ENCODE measurements at places on chromosomes 5 and 9. TPM values are rescaled to one million over a fixed set of nuclear protein-coding genes. Genes with fewer than 3 reads are reported as not detected.

Gene DAPK1
- total RNA-seq = 33.3 TPM

Gene PCDHGA5
- total RNA-seq = 0.61 TPM

Gene FAM169A
- 25.5 TPM for total RNA-seq

DNA sequence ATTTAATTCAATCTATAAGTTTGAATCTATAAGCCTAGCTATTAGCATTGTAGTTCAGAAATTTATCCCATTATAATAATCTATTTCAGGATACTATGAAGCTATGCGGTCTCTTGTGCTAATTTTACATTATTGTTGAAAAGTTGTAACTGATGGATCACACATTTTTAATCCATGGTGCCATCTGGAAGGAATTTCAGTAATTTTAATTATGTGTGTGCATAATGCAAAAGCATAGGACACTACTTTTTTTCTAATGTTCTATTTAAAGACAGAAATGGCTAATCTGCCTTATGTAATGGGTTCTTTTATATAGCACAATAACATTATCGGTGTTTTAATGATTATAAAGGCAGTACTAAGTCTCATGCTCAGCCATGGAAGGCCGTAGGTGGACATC is 90.6 kb downstream of the HOMER1 start:
- no peak for DNase-seq

GRCh38 chr5:156794687-156795086 is 55.4 kb upstream of the PPP1R2B start:
- DNase-seq = no peak

DNA sequence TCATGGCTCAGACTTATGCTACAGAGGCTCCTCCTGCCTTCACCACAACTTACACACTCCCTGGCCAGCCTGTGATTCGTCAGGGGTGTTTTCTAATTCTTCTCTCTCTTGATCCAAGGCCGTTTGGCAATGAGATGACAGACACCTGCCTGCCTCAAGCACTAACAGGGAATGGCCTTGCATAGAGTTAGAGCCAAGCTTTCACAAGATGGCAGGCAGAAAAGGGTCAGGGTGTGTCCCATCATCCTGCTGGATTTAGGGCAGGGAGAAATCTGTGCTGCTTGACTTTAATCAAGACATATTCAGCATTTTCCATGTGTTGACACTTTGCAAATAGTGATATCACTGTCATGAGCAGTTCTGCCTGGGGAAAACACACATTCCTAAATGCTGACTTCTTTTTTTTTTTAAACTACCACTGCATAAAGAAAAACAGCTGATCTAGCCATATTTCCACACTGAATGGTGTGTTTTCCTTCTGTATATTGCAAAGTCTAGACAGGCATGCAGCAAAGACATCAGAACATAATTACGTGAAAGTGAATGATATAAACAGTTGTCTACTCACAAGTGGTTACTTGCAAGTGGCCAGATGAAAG is 95.0 kb upstream of the SLC25A48 start:
- peak; percentile 31 for DNase-seq

DNA sequence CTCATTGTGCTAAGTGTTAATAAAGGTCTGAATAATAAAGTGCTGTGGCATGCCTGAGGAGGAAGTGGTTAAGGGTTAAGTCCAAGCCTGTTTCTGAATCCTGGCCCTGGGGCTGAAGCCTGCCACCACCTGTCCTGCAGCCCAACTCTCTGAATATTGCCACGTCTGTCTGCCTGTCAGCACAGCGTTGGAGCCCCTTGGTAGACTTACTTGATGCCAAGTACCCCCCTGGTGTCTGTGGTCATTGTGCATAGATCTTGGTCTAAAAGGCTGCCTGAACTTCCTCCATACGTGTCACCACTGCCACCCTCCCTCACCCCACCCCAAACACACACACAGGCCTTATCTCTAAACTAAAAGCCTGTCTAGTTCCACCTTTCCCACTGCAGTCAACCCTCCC is 35.4 kb upstream of the SLC2A8 start:
- peak; percentile 78 for DNase-seq
